ENCODE measurements at places on chromosomes 6 and 20. TPM values are rescaled to one million over a fixed set of nuclear protein-coding genes. Genes with fewer than 3 reads are reported as not detected.

DNA sequence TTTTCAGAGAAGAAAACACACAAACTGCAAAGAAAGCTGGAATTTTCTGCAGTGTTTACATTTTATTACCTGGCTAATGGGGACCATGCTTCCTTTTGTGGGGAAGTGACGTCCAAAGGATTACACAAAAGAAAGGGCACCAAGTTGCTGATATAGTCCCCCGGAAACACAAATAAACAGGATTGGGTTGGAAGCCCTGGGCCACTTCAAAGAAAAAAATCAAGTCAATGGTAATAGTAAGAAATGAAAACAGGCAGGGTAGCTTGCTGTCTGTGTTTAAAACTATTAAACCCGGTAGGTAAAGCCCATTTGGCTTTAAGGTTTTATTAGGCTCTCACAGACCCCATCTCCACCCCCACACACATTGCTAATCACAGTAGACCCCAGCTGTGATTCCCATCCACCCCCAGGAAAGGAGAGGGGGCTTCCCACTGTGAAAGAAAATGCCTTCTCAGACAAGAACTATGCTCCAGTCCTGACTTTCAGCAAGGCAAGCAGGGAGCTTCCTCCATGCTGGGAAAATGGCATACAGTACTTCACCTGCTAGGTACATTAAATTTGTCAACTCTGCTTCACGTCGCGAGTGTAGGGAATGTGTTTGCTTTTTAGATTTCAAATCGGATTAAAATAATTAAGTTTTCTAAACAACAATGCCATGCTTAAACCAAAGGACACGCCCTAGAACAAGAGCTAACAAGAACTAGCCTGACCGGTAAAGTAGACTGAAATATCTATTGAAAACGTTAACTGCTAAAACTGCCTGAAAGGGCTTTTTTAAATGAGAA, 1.1 kb downstream of the PERP start:
- H3K4me1 ChIP-seq = peaks cover 15% of the 10 kb centered on the region
- peak overlapping the region; percentile 89 for H3K4me3 ChIP-seq
- peak; percentile 28 for DNase-seq
- 0 out of 2 replicates have a peak, but pooled peaks cover 4% of the 10 kb centered on the region for H3K27me3 ChIP-seq
- H3K36me3 ChIP-seq = no peaks in the 10 kb centered on the region
- H3K27ac ChIP-seq = no peak overlapping the region

HRH3 gene
- not detected for total RNA-seq

MRPS26 gene
- 48.2 TPM for total RNA-seq

HECA gene
- total RNA-seq = 17.2 TPM

All from GM23248 (cell line).